Stimulated activated CD4-positive, alpha-beta T cell treated with anti-CD3 and anti-CD28 coated beads, Interleukin-4, amount 100 ng/mL, for 1 hour (primary cell): ENCODE measurements at places on chromosomes 13 and 19.

GRCh38 chr13:22141716-22142115 lies 470.8 kb downstream of the FGF9 start:
- DNase-seq: no peak

GRCh38 chr13:67303661-67304333 lies 73.7 kb upstream of the PCDH9 start:
- DNase-seq: no peak

GRCh38 chr13:76783798-76784197 lies 102.4 kb downstream of the KCTD12 start:
- no peak for DNase-seq

DNA sequence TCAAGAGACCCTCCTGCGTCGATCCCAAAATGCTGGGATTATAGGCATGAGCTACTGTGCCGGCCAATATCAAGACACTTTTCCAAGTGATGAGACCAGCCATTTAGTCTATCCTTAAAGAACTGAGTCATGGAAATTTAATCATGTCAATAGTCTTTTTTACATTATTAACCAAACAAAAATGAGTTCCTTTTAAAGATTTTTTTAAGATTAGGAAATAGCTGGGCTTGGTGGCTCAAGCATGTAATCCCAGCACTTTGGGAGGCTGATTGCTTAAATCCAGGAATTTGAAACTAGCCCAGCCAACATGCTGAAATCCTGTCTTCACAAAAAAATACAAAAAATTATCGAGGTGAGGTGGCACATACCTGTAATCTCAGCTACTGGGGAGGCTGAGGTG lies 16.7 kb upstream of the ZNF564 start:
- no peak for DNase-seq
